ENCODE measurements at places on chromosomes 2 and 18.

DNA sequence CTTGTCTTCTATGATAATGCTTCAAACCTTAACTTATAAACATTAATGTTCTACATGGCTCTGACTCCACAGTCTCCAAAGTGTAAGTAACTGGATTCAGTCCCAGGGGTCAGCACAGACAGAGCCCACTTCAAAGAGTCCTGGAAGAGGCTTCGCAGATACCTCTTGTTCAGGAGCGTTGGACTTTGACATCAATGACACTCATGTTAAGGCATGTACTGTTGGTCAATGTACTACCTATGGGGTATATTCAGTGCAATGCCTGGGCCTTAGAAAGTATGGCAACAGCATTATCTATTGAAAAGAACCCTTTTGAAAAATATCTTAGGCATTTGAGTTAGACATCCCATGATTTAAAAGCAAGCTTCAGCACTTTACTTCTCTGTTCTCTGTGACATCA, 143.1 kb downstream of the GRB14 start:
- no peak for DNase-seq

- DNase-seq, result no peak
These were observed 678.7 kb downstream of the EPHA4 start for GRCh38 chr2:220893411-220893810.

- no peak for DNase-seq
These were observed 10.0 kb upstream of the HDHD2 start for GRCh38 chr18:47160256-47160655.

DNA sequence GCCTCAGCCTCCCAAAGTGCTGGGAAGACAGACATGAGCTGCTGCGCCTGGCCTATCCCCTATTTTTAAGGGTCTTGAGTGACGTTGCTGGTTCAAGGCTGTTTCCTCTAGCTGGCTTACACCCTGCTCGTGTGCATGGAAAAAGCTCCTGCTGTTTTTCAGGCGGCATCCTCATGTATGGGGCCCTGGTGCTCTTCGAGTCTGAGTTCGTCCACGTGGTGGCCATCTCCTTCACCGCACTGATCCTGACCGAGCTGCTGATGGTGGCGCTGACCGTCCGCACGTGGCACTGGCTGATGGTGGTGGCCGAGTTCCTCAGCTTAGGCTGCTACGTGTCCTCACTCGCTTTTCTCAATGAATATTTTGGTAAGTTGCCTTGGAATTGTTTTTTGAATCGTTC, 22.0 kb upstream of the NFATC1 start:
- DNase-seq, result no peak

DNA sequence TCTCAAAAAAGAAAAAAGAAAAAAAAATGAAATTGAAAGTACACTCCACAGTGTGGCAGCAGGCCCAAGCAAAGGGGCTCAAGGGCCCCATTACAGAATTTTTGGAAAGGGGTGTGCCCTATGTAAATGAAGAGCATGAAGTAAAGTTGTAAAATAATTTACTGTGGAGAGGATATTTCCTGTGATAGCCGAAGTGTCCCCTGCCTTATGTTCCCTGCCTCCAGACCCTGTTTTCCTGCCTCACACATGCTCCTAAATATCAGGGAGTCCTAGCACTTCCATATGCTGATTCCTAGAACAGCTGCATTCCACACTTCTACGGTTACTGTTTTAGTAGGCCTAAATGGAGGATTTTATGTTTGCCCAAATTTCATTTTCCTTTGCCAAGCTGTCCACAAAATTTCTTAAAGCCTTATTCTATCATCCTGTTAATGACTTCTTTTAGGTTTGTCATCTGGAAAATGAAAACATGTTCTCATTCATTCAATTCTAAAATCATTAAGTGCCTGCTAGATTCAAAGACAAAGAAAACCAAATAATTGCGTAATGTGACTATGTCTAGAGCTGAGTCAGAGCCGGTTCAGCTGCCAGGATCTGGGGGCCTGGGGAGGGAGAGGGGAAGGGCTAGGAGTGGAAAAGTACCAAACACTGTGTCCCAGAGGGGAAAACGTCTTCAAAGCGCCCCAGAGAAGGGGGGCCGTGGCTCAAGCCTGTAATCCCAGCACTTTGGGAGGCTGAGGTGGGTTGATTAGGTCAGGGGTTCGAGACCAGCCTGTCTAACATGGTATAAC, 25.9 kb upstream of the IMPA2 start:
- no peak for DNase-seq

GRCh38 chr2:157601807-157602206, 26.9 kb downstream of the ACVR1C start:
- no peak for DNase-seq

DNA sequence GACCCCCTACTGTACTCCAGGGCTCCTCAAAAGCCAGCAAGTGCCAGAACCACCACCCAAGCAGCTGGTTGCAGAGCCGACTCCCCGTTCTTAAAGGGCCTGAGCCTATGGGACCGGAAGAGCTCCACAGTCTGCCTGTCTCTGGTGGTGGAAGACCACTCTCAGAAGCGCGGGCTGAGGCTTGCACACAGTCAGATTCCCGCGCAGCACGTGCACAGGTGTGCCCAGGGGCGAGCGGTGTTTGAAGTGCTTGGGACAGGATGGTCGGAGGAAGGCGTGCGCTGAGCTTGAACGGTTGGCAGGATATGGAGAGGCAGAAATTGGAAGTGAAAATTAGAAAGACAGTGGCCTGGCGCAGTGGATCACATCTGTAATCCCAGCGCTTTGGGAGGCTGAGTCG, 64.8 kb downstream of the CYP26B1 start:
- DNase-seq, result no peak

DNA sequence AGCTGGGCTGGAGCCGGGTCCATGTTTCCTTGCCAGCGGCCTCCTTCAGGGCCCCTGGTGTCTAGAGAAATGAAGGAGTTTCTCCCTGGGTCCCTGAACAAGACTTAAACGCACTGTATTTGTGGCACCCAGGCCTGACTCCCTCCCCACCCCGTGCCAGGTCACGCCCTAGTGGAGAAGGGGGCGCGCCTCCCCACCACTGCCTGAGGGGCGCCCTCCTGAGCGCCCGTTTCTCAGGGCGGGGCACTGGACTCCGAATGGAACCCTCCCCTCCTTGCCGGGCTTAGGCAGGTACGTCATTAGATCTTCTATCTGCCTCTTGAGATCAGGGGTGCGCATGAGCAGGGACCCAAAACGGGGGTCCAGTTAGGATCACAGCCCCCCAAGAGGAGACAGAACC, 16.3 kb downstream of the ODC1 start:
- DNase-seq, result no peak

DNA sequence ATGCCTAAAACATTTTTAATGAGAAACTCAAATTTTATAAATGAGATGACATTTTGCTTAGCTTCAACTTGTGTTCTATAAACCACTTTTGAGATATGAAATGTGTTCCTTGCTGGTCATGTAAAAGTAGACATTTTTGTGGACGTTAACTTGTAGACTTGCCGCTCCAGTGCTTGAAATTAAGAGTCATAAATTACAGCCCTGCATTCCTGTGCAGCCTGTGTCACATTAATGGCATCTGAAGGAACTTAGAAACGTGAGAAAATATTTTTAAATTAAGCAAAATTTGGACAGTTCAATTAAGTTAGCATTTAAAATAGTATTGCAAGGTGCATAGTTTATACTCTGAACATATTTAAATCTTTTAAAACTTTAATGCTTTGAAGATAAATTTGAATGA, 98.3 kb upstream of the LDLRAD4 start:
- DNase-seq, result no peak

GRCh38 chr2:5674026-5674340, 18.2 kb upstream of the SOX11 start:
- no peak for DNase-seq

DNA sequence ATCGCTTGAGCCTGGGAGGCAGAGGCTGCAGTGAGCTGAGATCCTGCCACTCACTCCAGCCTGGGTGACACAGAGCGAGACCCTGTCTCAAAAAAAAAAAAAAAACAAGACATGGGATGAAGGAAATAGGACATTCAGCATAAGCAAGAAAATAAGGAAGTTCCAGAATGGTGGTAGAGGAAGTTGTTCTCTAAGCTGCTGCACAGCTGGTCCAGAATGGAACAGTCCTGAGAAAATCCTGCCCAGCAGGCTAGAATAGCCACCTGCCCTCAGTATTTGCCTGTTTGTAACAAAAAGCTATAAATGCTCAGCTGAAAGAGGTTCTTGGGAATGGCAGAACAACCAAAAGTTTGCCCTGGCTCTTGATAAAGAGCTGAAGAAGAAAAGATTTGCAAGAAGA, 11.1 kb upstream of the MAPRE3 start:
- no peak for DNase-seq
